ENCODE measurements at places on chromosomes 11 and 22. TPM values are rescaled to one million over a fixed set of nuclear protein-coding genes. Genes with fewer than 3 reads are reported as not detected.

Gene JAML
- total RNA-seq = 53.1 TPM

Gene LRP5
- 29.5 TPM for total RNA-seq

Gene SCGB1A1
- not detected for total RNA-seq

Gene OR52A1
- not detected for total RNA-seq

Gene TMEM132A
- 0.59 TPM for total RNA-seq

Gene OR5P2
- not detected for total RNA-seq

Gene SERPIND1
- not detected for total RNA-seq

Gene SHANK2
- total RNA-seq = not detected

Gene PACSIN3
- 2.9 TPM for total RNA-seq

Gene RBMXL2
- total RNA-seq = 0.10 TPM

Gene OR5AN1
- not detected for total RNA-seq

Gene ACTN3
- not detected for total RNA-seq

Gene LRRC4C
- total RNA-seq = not detected

Gene CCDC73
- total RNA-seq = not detected

Gene C11orf97
- total RNA-seq = not detected

Gene KRTAP5-2
- not detected for total RNA-seq

Gene TSPAN32
- 23.1 TPM for total RNA-seq

Measured in T-helper 1 cell treated with Interleukin-12 subunit alpha and Interleukin-12 subunit beta and Interleukin-4 antibody, amounts not matched to agents 30 ng/mL and 1 ng/mL, for 36 hours (primary cell).